ENCODE measurements at places on chromosomes 7 and 10.

DNA sequence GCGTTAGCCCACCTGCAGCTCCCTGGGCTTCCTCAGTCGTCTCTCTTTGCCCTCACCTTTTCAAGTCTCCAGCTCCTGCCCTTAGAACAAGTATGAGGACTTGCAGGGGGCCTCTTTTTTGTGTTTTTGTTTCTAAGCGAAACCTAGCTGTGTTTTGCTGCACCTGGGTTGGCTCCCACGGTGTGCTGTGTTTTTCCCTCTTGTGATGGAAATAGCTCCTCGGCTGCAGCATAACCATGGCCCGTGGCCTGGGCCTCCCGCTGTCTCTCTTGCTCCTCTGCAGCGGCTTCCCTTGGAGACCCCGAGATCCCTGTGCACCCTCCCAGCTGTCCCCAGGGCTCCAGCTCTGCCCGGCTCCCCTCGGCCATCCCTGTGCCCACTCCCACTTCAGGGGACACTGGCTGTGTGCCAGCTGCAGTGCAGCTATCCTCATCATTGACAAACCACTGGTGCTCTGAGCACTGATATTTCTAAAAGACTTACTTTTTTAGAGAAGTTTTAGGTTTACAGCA, 75.6 kb upstream of the TCERG1L start:
- no peak for ATAC-seq

GRCh38 chr10:63767138-63767801, 246.1 kb downstream of the REEP3 start:
- ATAC-seq = no peak

- no peak for ATAC-seq
Observed at GRCh38 chr7:70097645-70098044, 499.4 kb downstream of the AUTS2 start.

DNA sequence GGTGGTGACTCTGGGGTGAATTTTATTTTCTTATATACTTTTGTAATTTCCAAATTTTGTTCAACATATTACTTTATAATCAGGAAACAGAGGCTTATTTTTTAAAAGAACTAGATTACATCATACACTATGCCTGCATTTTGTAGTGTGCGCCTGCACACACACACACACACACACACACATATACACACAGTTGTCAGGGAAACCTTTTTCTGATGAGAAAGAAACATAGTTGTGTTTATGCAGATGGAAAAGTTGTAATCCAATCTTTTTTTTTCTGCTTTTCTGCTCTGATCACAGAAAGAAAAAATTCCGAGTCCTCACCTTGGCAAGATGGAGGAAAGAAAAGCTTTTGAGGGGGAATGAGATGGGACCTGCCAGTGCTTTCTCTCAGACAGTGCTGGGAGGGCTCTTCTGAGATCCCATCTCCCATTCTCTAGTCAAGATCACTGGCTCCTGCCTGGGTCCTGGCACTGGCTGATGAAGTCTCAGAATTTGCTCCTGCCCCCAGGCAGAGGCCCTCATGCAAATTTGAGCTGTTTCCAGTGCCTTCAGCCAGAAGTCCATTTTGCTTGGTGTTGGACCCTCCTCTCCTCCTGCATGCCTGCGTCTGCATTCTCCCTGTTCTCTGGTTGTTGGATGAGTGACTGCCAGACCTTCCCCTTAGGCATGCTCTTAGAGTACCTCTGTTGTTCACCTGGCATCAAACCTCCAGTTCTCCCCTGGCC, 59.7 kb downstream of the TLL2 start:
- ATAC-seq = no peak

DNA sequence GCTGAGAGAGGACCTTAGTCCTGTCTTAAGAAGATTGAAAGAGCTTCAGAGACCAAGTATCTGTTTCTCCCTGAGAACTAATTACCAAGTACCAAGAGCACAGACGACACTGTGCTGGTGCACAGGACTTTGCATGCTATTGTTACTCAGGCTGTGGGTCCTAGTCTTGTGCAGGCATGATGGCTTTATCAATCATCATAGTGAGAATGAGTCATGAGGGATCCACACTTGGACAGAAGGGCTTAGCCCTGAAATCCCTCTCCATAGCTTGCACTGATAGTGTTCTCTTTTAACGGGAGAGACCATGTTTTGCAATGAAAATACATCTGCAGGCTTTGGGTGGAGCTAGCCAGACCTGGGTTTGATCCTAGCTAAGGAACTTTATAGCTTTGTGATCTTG, 93.3 kb downstream of the SORCS3 start:
- ATAC-seq = no peak

DNA sequence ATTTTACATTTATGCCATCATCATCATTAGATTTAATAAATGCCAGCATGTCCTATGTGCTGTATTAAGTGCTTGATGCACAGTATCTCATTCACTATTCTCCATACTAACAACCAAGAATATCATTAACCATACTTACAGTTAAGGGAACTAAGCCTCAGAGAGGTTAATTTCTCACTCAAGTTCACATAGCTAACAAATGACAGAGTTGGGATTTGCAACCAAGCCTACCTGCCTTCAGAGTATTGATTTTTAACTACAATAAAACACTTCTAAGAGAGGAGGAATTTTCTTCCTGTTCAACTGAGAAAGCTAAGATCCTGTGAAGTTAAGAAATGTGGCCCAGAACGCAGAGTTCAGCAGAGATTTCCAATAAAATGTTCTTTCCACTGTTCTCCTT, 403.0 kb downstream of the KCNMA1 start:
- ATAC-seq = no peak

DNA sequence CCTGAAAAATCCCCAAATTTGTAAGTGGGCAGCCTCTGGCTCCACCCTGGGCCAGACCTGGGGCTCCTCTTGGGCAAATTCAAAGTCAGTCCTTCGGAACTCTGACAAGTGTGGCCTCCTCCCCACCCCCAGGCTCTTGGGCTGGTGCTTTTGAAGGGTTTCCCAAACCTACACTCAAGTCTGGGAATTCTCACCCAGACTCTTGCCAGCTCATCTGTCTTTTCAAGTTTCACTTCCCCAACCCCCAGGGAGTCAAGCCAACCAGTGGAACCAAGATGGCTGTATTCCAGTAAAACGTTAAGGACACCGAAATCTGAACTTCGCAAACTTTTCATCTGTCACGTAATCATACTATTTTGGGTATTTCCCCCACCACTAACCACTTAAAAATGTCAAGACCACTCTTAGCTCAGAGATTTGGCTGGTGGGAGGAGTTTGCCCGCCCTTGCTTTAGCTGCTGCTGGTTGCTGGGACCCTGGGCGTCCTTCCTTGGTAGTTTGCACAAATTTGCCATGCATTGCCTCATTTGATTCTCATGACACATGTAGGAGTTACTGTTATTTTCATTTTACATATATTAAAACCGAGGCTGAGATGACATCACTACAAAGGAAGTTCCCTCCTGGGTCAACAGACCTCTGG, 1.7 kb upstream of the MYO1G start:
- ATAC-seq = peak; percentile 33

- no peak for ATAC-seq
Observed at GRCh38 chr10:124019886-124020797, 73.3 kb downstream of the CHST15 start.

- no peak for ATAC-seq
Observed at GRCh38 chr7:49703881-49704280, 69.6 kb upstream of the VWC2 start.

GRCh38 chr7:140902303-140902953, 22.3 kb downstream of the BRAF start:
- ATAC-seq = no peak

DNA sequence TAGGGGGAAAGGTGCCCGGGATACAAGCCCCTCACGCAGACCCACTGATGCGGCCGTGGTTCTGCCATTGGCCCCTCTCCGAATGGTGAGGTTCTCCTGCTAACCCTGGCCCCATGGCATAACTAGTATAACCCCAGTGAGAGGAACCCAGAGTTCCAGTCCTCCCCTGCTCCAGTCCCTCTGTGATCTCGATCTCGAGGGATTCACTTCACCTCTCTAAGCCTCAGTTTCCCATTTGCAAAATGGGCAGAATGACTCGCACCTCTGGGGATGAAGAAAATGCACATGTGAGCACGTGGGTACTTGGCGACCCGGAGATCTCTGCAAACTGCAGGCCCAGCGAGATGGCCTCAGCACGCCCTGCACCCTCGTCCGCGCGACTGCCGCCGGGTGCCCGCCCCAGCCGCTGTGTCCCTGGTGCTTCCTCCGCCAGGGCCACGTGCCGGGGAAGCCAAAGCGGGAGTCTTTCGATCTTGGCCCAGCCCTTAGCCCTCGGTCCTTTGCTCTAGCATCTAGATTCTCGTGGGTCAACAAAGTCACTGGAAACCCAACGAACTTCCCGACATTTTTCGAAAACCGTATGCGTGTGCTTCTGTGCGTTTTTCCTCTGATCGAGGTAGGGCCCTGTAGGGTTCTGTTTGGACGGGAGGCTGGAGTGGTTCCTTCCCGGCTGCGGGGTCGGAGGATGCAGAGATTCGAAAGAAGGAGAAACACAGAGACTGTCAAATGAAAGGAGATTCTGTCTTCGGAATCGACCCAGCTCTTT, 169.8 kb downstream of the UBE2H start:
- ATAC-seq = no peak

GRCh38 chr10:47050618-47051455, 139.6 kb downstream of the PTPN20 start:
- ATAC-seq = no peak

DNA sequence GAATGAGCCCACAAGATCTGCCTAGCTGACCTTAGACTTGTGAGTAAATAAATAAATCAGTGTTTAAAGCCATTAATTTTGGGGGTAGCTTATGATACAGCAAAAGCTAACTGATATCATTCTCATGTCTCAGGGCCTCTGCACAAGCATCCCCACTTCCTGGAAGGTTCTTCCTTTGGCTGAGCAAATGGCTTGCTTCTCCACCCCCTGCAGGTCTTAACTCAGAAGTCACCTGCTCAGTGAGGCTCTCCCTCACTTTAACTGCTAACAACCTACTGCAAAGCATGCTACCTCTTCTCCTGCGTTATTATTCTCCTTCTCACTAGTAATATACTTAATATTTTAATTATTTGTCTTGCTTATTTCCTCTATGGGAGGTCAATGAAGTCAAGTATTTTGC, 167.3 kb downstream of the TPK1 start:
- no peak for ATAC-seq

DNA sequence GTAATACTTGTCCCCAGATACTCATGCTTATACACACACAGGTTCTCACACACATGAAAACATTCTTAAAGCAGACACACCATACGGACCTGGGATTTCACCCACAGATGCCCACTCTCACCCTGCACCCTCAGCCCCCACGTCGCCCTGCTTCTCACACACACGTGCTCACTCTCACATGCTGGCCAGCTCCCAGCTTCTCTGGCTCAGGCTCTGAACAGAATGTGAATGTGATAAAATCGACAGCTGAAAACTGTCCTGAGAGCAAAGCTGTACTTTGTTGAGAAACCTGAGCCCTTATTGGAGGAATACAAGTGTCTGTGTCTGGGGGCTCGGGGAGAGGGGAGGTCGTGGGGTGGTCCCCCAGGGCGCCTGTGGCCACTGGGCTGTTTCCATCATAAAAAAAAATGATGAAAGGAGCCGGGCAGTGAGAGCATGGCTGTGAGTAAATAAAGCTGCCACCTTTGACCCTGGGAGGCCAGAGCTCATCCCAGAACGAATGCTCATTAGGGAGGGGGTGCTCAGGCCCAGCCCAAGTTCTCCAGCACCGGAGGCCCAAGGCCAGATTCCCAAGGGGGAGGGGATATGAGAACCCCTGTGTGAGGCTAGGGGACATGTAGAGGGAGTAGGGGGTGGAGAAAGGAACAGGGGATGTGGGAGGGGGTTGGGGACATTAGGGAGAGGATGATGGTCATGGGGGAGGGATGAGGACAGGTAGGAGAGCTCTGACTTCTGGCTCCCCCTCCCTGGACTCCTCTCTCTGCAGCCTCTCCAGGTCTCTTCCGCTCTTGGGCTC, 18.1 kb upstream of the TLX1 start:
- no peak for ATAC-seq

GRCh38 chr10:128047351-128047750, 78.9 kb downstream of the MKI67 start:
- peak; percentile 96 for ATAC-seq

GRCh38 chr7:148161776-148162175, 428.8 kb upstream of the C7orf33 start:
- no peak for ATAC-seq

DNA sequence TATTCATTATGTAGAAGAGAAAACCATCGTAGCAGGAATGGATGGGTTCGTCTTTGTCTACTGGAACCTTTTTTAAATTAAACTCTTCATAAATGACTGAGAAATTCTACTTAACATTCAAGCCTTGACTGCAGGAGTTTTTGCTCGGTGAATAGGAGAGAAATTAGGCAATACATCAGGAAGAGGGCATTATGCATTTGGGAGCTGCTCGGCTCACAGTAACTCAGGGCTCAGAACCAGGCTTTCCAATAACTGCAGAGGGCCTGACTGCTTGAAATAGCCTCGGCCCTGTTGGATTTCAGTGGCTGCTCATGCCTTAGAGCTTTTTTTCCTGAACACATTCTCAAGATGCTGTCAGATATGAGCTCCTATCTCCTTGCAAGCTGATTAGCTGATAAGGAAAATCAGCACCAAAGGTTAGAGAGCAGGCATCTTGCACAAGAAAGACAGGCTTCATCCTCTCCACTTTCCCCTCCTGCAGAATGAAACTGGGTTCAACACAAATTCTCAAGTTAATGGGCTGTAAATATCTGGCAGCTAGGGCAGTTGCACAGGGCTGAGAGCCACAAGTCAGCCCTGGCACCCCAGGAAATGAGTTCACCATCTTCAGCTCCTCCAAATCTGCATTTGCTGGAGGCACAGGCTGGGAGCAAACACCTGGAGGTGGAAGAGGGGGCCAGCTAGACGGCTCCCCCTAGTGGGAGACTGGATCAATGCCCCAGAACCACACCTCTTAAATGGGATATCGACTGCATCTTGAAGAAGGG, 24.3 kb downstream of the TECTB start:
- peak; percentile 39 for ATAC-seq

GRCh38 chr10:115861864-115862263, 411.1 kb downstream of the GFRA1 start:
- no peak for ATAC-seq

DNA sequence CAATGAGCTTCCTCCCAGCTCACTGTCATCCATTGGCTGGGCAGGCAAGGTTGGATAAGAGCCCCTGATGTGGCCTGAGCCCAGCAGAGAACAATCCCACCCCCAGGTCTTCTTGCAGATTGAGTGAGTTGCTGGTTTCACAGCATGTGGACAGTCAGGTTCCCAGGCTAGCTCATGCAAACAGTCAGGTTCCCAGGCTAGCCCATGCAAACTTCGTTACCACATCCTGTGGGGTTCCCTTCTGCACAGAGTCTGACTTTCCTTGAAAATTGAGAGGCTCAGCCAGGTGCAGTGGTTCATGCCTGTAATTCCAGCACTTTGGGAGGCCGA, 67.1 kb downstream of the TMEM130 start:
- ATAC-seq = no peak

- ATAC-seq = no peak
Observed at GRCh38 chr10:19640566-19641263, 175.5 kb upstream of the PLXDC2 start.

- peak; percentile 89 for ATAC-seq
Observed at GRCh38 chr10:89414146-89414878, at the start of gene IFIT5. TSS of gene IFIT5 (plus strand) at chr10:89414568. CDS start at chr10:89414799, 231 bp downstream.

GRCh38 chr10:8336629-8337331, 282.3 kb downstream of the GATA3 start:
- ATAC-seq = no peak

All from esophagus mucosa (tissue), 1 donor.